Activated effector memory CD4-positive, alpha-beta T cell treated with Interleukin-2 at 50 U/mL for 16 hours (primary cell): ENCODE measurements at places on chromosomes 2 and 18.

- DNase-seq: no peak
Observed at GRCh38 chr2:23505984-23506380, 121.0 kb downstream of the KLHL29 start.

DNA sequence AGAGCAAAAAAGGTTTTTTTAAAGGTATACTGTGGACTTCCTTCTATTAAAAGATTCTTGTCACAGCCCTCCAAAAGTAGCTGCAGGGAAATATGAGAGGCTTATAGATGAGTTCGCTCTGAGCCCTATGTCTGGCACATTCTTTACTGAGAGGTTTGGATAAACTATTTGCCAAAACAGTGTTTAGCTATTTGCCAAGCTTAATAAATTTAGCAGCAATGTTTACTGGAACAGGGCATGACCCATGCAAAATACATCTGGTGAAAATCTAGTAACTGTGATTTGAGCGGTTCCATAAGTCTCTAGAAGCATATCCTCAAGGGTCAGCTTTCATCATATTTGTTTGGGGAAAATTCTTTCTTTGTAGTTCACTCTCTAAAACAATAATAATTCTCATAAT, 1696.7 kb upstream of the PIK3C3 start:
- no peak for DNase-seq

DNA sequence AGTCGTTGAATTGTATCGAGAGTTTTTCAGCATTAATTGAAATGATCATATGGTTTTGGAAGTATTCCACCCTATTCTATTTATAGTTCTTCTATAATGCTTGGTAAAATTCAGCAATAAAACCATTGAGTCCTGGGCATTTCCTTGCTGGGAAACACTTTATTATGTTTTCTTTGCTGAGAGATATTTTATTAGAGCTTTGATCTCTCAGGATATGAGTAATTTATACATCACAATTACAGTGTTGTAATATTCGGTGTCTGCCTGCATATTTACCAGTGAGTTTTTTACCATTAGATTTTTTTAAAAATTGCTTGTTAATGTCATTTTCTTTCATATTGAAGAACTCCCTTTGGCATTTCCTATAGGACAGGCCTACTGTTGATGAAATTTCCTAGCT, 402.7 kb upstream of the FSIP2 start:
- no peak for DNase-seq

DNA sequence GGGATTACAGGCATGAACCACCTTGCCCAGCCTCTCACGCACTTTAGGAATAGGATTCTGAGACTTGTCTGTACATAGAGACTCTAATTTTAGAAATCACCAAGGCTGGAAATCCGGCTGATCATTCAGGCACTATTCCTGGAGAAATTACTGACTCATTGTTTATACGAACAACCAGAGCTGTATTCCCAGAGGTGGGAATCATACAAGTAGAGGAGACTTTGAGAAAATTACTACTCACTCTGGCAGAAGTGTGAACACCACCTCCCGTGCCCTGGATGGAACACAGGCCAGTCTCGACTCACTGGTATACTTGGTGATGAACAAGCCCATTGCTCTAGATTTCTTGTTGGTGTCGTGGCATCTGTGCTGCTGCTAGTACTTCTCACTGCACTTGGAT, 5.8 kb upstream of the ADNP2 start:
- DNase-seq: no peak

DNA sequence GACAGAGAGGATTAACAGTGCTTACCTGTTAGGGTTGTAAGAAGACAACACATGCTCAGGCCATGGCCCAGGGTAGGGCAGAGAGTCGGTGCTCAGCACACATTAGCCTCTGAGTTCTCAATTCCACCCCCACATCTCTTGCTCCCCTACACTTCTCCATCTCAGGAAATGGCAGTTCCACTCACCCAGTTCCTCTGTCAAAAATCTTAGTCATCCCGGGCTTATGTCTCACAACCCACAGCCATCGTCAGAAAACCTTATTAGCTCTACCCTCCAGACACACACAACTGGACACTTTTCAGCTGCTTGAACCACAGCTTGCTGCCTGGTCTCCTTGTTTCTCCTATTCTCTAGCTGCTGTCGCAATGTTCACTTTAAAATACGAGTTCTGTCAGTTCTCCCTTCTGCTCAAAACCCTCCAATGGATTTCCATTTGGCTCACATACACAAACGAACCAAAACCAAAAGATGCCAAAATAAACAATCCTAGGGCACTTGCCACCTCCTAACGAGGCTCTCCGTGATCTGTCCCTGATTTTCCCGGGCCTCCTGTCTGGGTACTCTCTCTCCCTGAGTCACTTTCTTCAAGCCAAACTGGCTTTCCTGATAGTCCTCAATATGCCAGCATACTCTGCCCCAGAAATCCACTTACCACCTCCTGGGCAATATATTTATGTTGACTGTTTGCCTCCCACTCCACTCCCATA, 89.7 kb downstream of the KCTD1 start:
- no peak for DNase-seq

- no peak for DNase-seq
Observed at GRCh38 chr18:47602273-47602897, 328.1 kb downstream of the SMAD2 start.

GRCh38 chr2:63926815-63927214, 85.1 kb downstream of the UGP2 start:
- no peak for DNase-seq

GRCh38 chr18:26207937-26208336, 18.3 kb upstream of the TAF4B start:
- DNase-seq: no peak

DNA sequence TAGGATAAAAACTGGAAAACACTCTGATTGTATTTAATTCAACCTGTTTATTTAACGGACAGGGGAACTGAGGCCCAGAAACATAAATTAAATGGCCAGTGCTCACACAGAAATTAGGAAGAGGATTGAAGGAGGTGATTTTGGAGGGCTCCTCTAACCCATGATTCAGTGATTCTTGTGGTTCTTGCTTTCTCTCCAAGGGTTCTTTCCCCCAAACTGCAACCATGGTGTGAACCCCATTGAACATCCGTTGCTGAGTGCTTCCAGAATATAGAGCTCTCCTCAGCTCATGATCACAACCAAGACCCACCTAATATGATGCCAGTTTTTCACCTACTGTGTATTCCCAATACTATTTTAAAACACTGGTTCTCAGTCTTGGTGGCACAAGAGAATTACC, 41.4 kb downstream of the BMP10 start:
- DNase-seq: no peak

DNA sequence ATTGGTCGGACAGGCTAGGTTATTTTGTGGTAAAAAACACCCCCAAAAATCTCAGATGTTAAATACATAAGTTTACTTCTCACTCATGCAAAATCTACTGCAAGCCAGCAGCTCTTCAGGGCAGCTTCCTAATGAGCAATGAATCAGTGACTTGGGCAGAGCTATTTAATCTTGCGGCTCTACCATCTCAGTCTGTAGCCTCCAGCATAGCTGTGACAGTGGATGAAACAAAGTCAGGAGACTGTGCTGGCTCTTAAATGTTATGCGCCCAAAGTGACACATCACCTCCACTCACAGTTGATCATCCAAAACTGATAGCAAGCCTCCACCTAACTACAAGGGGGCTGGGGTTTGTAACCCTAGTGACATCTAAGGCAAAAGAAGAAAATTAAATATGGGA, 571.9 kb downstream of the METTL4 start:
- no peak for DNase-seq

- DNase-seq: no peak
Observed at GRCh38 chr2:209208211-209208610, 215.6 kb upstream of the MAP2 start.

GRCh38 chr18:22933966-22934423, 867 bp downstream of the RBBP8 start:
- DNase-seq: no peak

- no peak for DNase-seq
Observed at GRCh38 chr2:202118168-202118567, 45.1 kb downstream of the KIAA2012 start.

DNA sequence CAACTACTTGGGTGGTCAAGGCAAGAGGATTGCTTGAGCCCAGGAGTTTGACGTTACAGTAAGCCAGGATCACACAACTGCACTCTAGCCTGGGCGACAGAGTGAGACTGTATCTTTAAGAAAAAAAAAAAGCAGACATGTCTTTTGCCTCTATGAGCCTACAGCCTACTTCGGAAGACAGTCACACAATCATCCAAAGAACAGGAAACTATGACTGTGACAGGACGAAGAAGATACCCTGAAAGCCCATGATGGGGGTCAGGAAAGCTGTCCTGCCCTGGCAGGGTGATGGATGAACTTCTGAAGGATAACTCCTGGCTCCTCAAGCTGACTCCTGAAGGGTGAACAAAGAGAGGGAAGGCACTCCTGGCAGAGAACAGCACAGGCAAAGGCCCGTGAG, 251.7 kb upstream of the SIX2 start:
- no peak for DNase-seq

GRCh38 chr2:108370080-108370479, 7.7 kb upstream of the SULT1C4 start:
- DNase-seq: no peak

DNA sequence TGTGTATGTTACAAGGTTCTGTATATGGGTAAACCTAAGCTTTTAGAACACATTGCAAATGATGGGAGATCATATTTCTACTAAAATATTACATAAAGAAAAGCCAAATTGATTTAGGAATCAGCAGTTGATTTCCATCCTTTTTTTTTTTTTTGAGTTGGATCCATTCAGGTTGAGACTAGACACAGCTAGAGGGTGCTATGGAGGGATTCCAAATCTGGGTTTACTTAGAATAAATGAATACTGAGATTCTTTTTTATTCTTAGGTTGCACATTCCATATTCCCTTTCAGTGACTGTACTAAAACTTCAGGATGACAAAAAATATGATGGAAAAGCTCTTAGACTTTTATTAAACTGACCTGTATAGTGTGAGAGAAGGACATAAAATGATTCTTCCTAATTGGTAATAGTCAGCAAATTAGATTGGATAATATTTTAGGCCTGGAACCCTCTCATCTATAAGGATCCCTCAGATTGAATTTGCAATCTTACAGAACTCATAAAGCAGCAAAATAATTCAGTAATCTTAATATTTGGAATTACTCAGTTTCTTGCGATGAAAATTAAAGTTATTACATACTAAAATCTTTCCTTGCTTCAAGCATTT, 183.3 kb upstream of the SESTD1 start:
- DNase-seq: no peak

GRCh38 chr2:227884511-227884947, 13.1 kb downstream of the DAW1 start:
- DNase-seq: peak; percentile 36

- no peak for DNase-seq
Observed at GRCh38 chr2:133416736-133417135, 151.5 kb downstream of the NCKAP5 start.

GRCh38 chr18:37889963-37890362, 324.4 kb upstream of the CELF4 start:
- DNase-seq: no peak

- no peak for DNase-seq
Observed at GRCh38 chr2:157990173-157990572, 111.5 kb upstream of the UPP2 start.

DNA sequence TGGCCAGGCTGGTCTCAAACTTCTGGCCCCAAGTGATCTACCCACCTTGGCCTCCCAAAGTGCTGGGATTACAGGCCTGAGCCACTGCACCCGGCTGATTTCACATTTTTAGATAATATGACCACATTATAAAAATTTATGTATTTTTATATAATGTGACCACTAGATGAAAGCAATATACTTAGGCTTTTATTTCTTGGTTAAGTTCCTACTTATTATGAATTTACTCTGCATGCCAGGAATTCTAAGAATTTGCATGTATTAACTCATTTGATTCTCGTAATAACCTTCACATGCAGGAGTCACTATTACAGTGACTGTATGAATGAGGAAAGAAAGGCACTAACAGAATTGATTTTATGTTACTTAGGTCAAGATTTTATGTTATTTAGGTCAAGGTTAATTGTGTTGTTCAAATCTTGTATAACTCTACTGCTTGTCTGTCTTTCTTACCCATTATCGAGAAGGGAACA, 25.6 kb upstream of the CASP8 start:
- no peak for DNase-seq

GRCh38 chr18:77203071-77203470, 46.6 kb upstream of the GALR1 start:
- DNase-seq: no peak

DNA sequence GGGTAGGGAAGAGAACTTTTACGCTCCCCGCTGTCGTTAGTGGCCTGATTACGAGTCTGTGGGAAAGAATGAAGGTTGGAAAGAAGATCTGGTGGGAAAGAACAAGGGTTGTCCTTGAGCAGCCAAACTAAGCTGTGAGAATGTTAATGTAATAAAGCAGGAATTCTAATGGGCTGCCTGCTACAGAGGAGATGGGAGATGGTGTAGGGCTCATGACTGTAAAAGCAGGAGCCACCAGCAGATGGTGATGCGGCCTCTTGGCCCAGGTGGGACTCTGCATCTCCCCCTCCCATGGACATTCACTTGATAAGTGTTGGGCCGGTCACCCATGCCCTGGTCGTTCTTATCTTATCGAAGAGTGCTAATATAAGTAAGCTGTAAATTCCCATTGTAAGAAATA, 150.0 kb downstream of the NEDD4L start:
- no peak for DNase-seq

DNA sequence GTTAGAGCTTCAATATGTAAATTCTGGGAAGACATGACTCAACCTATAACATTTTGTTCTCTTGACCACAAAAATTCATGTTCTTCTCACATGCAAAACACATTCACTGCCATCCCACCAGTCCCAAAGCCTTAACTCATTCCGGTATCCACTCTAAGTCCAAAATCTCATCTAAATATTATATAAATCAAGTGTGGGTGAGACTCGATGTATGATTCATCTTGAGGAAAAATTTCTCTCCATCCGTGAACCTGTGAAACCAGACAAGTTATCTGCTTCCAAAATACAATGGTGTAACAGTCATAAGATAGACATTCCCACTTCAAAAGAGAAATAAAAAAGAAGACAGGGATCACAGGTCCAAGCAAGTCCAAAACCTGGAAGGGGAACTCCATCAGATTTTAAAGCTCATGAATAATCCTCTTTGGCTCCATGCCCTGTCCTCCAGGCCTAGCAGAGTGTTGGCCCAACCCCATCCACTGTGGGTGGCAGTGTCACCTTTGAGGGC, 101.3 kb downstream of the RAD51AP2 start:
- DNase-seq: no peak

GRCh38 chr18:22822841-22823508, 110.2 kb upstream of the RBBP8 start:
- DNase-seq: no peak

GRCh38 chr2:200689115-200689514, 103.3 kb downstream of the AOX1 start:
- DNase-seq: no peak

DNA sequence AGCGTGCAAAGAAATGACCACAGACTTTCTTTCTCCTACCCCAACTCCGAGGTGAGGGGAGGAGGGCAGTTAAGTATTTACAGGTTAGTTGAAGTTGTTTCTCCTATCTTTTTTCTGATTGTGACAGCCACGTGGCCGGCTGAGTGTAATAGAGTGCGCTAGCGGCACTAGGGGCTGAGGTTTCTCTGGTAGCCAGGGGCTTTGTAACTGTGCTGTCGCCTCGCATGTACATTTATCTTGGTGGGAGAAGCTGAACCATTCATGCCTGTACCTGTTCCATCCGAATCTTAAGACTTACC, 214.1 kb upstream of the STON1 start:
- DNase-seq: peak; percentile 27
